ENCODE measurements at places on chromosomes 16 and 17.
A peak's percentile ranks its signal among the peaks of the same experiment; 100 is the strongest.

DNA sequence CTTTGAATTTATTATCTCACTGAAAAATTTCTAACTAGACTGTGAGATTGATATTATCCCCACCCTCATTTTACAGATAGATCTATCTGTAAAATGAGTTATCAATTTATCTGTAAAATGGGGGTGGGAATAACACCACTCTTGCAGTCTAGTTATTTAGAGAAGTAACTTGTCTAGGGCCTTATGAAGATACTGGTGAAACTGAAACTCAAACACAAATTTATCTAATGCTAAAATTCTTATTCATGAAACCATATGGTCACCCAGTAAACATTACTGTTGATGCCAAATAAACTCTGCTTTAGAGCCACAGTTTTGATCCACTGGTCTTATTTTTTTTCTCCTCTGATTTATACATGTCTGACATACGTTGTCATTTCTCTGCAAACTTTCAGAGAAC is 52.1 kb upstream of the SMIM36 start:
- DNase-seq, result no peak

DNA sequence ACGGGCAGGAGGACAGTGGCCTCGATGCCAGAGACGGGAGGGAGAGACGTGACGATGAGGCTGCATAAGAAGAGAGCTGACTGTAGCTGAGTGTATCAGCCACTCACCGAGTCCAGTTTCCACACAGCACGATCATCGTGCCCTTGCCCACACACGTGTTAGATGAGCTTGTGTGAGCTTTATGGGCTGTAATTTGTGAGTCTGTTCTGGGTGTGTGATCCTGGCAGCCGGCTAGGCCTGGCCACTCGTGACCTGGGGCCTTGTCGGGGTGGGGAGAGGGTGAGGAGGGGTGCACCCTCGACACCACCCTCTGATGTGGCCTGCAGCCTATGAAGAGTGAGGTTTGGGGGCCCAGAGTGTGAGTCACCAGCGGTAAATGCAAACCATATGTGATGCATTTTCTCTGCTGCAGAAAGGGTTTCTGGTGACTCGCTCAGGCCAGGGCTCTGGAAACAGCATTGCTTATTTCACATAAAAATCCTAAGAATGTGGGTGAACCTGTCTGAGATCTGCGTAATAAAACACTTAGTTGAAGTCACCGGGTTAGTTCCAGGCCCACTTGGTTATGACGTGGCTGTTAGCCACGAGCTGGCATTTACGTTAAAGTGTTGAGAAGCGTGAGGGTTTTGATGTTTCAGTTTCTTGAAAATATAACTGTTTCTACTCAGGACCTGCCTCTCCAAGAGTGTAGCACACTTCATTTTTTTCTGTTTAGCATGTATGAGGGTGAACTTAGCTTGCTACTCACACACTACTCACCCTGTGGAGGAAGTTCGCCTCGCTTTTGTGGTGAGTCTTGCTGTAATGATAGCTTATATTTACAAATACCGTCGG is 4.2 kb downstream of the METRNL start:
- peak; percentile 59 for DNase-seq

GRCh38 chr16:25297151-25297787 is 39.6 kb upstream of the ZKSCAN2 start:
- DNase-seq, result no peak

- peak; percentile 77 for DNase-seq
Observed at GRCh38 chr16:391885-392335, 5.1 kb upstream of the NME4 start.

GRCh38 chr16:9415545-9415944 is 324.1 kb downstream of the HAPSTR1 start:
- DNase-seq, result no peak

- no peak for DNase-seq
Observed at GRCh38 chr16:84283314-84284153, 11.1 kb upstream of the WFDC1 start.

GRCh38 chr17:68101987-68102314 is 66.4 kb downstream of the KPNA2 start:
- no peak for DNase-seq
